BJ (cell line): ENCODE measurements at places on chromosomes 4 and X. TPM values are rescaled to one million over a fixed set of nuclear protein-coding genes. Genes with fewer than 3 reads are reported as not detected.

Gene CXCL11
- not detected in 2 replicates for polyA plus RNA-seq

Gene MEPE
- not detected in 2 replicates for polyA plus RNA-seq

- no peak for DNase-seq
These were observed 92.6 kb downstream of the ASB9 start for GRCh38 chrX:15177316-15177715.

DNA sequence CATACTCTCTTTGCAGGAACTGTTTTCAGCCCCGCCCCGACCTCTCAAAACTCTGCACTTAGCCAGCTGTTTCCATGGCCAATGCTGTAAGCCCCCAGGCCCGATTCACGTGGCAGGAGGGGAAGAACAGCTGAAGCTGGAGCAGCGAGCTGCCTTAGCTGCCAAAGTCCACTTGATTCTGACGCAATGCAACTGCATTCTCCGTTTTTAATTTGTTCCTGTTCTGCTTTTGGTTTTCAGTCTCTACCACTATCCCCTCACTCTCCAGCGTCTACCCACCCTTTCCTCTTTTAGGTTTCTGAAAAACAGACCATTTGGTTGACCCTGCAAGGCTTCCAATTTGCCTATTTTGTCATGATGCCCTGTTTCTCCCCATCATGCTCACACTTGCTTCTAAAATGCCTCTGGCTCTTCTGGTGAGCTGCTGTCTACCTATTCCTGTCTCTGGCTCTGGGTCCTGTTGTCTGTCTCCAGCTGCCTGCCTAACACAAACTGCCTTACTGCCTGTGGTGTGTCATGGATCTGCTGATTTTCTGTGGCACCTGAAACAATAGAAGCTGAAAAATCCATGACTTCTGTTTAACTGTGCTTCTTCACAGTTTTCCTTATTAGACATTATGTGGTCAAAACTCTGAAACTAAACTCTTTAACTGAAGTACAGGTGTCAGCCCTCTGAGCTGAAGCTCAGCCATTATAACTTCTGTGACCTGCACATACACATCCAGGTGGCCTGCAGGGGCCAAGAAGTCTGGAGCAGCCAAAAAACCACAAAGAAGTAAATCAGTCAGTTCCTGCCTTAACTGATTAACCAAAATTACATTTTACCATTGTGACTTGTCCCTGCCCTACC lies 160.5 kb upstream of the AGTR2 start:
- DNase-seq, result no peak

GRCh38 chrX:18949291-18949943 lies 34.5 kb downstream of the PHKA2 start:
- no peak for DNase-seq

- DNase-seq, result no peak
These were observed 15.6 kb downstream of the RBM41 start for GRCh38 chrX:107102980-107103379.
